ENCODE measurements at places on chromosomes 7 and 10. TPM values are rescaled to one million over a fixed set of nuclear protein-coding genes. Genes with fewer than 3 reads are reported as not detected.

DNA sequence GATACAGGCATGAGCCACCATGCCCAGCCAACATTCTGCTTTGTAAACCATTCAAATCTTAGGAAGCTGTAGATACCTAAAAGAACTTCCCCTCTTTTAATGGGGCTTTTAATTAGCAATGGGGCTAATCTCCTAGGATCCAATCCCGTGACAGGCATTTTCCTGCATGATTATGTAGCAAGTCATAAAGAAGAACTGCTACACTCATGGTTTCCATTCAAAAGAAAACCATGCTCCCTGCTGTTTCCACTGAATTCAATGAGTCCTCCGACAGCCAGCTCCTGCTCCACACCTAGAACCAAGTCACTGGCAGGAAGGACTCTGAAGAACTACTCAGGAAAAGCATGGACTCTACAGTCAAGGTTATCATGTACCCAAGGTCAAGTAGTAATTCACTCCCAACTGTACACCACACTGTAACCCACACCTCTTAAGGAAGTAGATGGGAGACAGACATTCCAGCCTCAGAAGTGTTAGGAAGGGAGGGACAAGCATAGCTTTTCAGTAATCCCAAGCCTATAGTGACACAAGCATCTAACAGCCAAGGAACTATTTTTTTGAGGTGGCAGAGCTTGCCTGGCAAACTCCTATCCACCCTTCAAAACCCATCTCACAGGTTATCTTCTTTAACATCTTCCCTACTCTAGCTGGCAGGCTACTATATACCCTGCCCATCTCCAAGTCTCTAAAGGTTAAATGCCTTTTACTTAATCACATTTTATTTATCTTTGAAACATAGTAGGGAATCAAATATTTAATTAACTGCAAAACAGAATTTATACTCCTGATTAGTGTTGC lies 47.5 kb downstream of the CTBP2 start:
- DNase-seq: no peak

- no peak for DNase-seq
These were observed 17.2 kb upstream of the FGFR2 start for GRCh38 chr10:121615435-121615793.

DNA sequence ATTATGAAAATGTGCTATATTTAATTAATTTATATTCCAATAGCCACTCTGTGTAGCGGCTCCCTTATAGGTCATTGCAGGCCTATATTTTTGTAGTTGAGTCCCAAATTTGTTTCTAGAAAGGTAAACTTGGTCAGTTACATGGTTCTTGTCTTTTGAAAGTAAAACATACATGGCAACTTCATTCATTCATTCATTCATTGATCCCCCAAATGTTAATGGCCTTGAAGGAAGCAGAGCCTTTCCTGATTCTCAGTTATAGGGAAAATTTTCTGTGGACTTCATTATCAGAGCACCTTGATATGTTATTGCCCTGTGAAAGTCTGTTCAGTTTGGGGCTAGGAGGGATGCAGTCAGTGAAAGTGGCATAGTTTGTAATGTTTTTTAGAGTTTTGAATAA lies 2.9 kb downstream of the BLVRA start:
- DNase-seq: no peak

DNA sequence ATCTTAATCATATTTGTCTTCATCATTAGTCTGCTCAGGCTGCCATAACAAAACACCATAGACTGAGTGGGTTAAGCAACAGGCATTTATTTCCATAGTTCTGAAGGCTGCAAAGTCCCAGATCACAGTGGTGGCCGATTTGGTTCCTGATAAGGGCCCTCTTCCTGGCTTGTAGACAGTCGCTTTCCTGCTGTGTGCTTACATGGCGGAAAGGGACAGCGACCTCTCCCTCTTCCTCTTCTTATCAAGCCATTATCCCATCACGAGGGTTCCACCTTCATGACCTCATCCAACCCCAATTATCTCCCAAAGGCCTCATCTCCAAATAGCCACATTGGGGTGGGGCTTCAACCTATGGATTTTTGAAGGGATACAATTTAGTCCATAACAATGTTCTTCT lies 84.0 kb downstream of the LYZL1 start:
- DNase-seq: no peak

- DNase-seq: peak; percentile 25
These were observed 13.3 kb downstream of the DHTKD1 start for GRCh38 chr10:12081879-12082557.

DNA sequence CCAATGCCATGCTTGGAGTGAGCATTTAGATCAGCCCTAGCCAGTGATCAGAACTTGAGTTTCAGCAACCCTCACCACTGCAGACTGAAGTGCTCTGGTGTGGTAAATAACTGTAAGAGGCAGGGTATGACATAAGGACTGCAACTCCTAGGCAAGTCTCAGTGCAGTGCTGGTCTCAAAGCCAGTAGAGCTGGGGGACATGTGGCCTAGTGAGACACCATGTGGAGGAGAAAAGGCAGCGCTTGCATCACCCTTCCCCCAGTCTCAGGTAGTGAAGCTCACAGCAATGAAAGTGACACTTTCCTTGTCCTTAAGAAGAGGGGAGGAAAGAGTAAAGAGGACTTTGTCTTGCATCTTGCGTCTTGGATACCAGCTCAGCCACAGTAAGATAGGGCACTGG lies 386.8 kb upstream of the POT1 start:
- peak; percentile 56 for DNase-seq

GRCh38 chr7:120273476-120273975 lies 551 bp downstream of the KCND2 start:
- peak; percentile 5 for DNase-seq

DNA sequence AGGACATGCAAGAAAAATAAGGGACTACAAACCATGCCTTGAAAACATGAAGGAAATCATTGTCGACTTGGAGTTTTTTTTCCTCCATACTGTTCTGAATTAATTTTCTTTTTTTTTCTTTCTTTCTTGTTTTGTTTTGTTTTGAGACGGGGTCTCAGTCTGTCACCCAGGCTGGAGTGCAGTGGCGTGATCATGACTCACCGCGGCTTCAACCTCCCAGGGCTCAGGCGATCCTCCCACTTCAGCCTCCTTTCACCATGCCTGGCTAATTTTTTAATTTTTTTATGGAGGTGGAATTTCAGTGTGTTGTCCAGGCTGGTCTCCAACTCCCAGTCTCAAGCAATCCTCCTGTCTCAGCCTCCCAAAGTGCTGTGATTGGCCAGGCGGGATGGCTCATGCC lies 11.6 kb downstream of the UCMA start:
- no peak for DNase-seq

- DNase-seq: no peak
These were observed 973.0 kb upstream of the GHITM start for GRCh38 chr10:83166344-83166743.

GRCh38 chr10:128050936-128051335 lies 75.3 kb downstream of the MKI67 start:
- DNase-seq: no peak

- DNase-seq: no peak
These were observed 133.6 kb downstream of the GLI3 start for GRCh38 chr7:42103456-42103855.

- peak; percentile 42 for DNase-seq
These were observed 60.7 kb upstream of the TMEM72 start for GRCh38 chr10:44850356-44850934.

DNA sequence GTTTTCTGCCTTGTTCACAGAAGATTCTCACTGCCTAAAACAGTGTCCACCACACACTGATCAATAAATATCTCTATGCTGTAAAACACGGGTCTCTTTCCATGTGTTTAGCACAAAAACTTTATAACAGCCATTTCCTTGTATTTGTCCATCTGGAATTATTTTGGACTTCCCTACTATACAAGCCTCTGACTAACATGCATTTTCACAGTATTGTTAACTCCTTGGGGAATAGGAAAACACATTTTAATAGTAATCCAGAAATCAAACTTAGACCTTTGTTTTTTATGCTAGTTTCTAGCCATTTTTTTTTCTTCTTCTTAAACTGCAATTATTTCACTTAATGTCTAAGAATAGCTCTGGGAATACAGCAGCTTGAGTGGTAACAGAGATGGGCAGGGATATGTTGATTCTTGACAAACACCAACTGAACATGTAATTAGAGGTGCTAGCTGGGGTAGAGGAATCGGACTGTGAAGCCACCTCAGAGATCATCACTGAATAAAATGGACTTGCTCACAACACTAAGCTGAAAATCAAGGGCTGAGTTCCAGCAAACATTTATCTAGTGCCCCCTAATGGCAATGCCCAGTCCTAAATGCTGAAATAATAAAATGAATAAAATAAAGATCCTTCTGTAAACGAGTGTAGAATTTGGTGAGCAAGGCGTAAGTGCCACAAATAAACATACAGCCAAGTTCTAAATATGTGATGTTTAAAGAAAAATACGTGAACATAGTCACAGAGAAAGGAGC lies 593.1 kb downstream of the SORCS1 start:
- peak; percentile 68 for DNase-seq

- peak; percentile 27 for DNase-seq
These were observed at the start of gene STAMBPL1 for GRCh38 chr10:88879534-88880281. Gene STAMBPL1 (plus strand): TSS chr10:88880245. CDS start chr10:88901709, 21,464 bp downstream.

DNA sequence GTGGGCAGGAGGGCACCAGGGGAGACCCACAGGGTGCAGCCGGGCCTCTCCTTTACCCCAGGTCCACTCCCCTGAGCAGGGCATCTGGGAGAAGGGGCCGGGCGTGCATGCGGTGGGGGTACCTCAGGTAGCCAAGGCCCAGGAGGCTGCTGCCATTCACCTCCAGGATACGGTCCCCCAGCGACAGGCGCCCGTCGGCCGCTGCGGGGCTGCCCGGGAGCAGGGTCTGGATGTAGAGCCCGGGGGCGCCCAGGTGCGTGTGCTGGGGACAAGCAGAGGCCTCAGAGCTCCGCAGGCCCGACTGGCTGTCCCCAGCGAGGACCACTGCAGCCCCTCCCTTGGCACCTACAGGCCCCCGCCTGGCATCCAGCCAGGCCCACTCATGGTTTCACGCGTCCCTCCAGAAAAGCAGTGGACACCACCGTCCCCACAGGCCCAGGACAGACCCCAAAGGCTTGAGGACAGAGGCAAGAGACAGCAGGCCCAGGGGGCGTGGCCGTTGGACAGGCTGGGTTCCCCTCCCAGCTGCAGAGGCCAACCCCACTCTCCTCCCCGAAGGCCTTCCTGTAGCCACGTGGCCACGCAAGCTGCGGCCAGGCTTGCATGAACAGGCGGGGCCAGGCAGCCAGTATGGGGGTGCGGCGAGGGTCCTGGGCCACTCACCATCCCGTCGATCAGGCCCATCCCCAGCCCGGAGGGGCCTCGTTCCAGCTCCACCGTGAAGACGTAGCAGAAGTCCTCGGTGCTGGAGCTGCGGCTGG lies 24.3 kb downstream of the AP5Z1 start:
- no peak for DNase-seq

GRCh38 chr10:61136139-61136538 lies 192.2 kb upstream of the RHOBTB1 start:
- peak; percentile 59 for DNase-seq

- no peak for DNase-seq
These were observed 55.2 kb downstream of the TSPAN12 start for GRCh38 chr7:120802751-120803150.

The LAMB4 gene
- total RNA-seq: not detected

The SPAG6 gene
- total RNA-seq: 0.12 TPM

The ZFAND2A gene
- 11.7 TPM for total RNA-seq

The PDE1C gene
- 14.1 TPM for total RNA-seq

The LIPJ gene
- total RNA-seq: not detected

The LRRD1 gene
- not detected for total RNA-seq

The RP9 gene
- 24.6 TPM for total RNA-seq

The C10orf90 gene
- total RNA-seq: 2.0 TPM

The HK1 gene
- total RNA-seq: 189 TPM

The PRKCQ gene
- not detected for total RNA-seq

Data from PC-3 (cell line).